ENCODE measurements at places on chromosomes 7 and 10. TPM values are rescaled to one million over a fixed set of nuclear protein-coding genes. Genes with fewer than 3 reads are reported as not detected.

DNA sequence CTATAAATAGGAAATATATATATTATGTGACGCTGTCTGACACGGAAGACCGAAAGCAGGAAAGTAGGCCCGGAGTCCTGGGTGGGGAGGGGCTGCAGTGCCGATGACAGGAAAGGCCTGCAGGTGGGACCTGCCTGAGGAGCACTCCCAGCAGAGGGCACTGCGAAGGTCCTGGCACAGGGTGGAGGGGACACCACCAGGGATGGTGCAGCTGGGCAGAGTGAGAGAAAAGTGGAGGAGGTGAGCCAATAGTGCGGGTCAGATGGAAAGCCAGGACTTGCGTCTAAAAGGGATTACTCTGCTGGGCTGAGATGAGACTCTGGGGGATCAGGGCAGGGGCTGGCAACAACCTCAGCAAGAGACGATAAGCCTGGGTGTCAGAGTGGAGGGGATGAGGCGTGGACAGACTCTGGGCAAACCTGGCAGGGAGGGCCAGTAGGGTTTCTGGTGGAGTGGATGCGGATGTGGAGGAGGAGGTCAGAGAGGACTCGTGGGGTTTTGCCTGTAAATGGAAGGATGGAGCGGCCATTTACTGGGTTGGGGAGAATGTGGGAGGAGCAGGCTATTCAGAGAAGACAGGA, 118.2 kb upstream of the ZNF746 start:
- ATAC-seq, result no peak

DNA sequence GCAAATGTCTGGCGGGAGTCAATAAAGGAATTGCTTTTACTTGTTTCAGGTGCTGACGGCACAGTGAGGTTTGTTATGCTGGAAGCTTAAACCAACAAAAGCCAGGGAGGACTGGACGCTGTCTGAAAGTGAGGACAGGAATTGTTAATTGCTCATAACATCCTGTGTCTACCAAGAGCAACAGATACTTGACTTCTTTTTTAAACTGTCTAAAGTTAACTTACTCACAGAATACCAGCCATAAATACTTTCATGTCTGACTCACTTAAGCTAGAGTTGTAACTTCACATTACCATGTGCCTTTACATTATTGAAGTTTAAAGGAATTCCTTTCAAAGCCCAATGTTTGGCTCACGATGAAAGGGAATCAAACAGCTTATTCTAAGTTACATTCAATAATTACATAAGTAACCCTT, 252.7 kb upstream of the SHH start:
- no peak for ATAC-seq

DNA sequence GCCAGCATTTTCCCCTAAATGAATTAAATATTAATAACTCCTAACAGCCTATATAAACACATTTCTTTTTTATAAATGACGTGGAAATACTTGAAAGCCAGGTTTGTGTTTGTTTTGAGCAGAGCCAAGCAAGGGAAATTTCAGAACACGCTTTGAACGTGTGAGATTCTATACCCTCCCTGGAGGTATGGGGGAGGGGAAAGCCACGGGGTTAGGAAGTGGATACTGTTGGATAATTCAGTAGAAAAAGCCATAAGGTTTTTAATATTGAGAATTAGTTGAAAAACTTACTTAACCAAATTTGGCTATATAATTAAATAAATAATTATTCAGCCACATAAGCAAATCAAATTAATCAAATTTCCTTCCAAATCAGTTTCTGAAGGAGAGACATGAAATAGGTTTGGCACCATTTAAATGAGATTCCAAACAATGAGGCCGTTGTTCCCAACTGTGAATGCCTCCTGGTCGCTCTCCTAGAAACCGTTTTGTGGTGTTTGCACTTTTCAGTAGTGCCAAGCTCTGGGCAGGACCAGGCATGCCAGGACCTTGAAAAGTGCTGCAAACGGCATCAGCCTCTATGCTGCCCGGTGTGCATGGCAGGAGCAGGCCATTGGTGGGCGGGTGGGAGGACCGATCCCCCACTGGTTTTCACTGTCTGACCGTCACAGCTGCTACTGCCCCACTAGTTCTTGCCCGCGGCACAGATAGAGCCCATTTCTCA, 88.1 kb downstream of the SEPTIN14 start:
- ATAC-seq, result no peak

GRCh38 chr7:147547252-147547897, 1043.2 kb upstream of the C7orf33 start:
- no peak for ATAC-seq

DNA sequence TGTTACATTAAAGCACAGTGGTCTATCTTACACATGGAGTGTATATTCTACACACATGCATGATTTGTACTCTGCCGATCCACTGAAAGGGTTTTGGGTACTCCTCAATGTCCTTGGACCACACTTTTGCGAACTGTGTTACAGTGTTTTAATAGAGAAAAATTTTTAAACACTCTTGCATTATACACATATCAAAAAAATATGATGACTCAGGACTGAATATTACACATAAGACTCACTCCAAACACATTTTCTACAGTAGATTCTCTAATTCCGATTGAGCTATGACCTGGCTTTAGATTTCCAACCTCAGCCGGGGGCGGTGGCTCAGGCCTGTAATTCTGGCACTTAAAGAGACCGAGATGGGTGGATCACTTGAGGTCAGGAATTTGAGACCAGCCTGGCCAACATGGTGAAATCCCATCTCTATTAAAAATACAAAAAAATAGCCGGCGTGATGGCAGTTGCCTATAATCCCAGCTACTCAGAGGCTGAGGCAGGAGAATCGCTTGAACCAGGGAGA, 222.4 kb downstream of the CACNA2D1 start:
- ATAC-seq, result no peak

DNA sequence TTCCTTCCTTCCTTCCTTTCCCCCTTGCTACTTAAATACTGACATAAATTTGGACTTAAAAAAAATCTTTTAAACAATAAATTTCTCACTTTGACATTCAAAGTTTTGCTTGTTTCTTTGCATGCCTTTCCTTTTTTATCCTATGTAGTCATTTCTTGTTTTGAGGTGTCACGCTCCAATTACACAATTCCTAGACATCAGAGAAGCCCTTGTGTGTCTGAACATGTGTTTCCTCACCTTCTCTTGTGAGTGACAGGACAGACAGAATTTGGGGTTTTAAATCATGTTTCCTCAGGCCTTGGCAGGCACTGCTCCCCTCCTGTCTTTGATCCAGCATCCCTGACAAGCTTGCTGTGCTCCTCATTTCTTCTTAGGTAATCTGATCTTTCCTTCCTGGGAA, 91.3 kb downstream of the CYTH3 start:
- no peak for ATAC-seq

GRCh38 chr7:70726951-70727378, 405.0 kb upstream of the GALNT17 start:
- ATAC-seq, result no peak

DNA sequence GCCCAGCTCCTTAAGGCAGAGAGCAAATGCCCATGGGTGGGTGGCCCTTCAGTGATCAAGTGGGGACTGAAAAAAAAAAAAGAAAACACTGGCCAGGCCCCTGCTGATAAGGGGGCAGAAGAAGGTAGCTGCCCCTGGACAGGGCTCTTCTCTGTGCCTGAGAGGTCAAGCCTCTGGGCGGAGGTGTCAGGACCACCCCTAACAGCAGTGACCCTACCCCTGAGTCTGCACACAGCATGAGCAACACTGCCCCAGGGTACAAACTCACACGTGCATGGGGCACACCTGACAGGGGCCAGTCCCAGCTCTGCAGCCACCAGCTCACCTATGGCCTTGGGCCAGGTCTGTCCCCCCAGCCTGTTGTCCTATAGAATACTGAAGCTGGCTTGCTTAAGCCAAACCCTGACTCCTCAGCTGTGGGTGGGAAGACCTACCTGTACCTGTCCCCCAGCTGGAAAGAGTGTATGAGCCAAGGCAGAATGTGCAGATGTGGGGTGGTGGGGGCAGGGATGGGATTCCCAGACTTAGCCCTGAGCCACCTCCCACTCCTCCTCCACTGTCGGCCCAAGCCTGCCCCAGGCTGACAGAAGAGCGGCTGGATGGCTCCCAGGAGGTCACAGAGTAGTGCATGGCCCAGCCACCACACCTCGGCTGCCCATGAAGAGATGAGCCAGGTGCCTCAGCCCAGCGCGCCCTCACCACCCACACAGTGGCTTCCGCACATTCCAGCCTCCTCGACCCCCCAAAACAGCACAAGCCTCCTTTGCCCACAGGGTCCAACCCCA, 23.7 kb downstream of the KCNH2 start:
- no peak for ATAC-seq

DNA sequence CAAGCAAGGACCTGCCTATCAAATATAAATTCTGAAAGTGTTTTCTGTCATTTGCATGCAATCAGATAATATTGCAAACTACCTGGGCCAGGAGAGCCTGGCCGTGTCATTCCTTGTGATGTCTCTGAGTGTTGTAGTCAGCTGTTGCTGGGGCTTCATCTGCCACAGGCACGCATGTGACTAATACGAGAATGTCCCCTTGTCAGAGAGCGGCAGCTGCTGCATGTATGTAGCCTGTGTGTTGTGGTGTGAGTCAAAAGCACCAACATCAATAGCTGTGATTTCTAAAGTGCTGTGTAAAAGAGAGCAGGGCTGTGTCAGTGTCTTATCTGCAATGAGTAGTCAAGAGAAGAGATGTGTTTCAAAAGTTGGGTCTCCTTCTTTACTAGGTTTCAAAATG, 155.4 kb downstream of the POU6F2 start:
- peak; percentile 60 for ATAC-seq

GRCh38 chr7:26179826-26180497, 20.6 kb downstream of the HNRNPA2B1 start:
- no peak for ATAC-seq

DNA sequence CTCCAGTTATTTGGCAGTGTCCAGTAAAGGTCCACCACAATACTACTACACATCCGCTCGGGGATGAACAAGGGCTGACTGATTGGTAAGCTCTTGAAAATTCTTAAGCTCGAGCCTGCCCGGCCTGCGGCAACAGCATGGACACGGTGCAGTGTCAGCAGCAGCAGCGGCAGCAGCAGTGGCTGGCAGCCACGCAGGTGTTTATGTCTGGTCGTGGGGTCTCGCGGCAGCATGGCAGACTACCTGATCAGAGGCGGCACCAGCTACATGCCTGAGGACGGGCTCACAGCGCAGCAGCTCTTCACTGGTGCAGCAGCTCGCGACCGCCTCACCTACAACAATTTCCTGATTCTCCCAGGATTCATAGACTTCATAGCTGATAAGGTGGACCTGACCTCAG, 19.6 kb upstream of the TRIM24 start:
- ATAC-seq, result no peak

- no peak for ATAC-seq
Measured at GRCh38 chr10:109676703-109677102, 246.6 kb downstream of the XPNPEP1 start.

Gene PRKG1
- 31.6 TPM for total RNA-seq

Gene LRIT1
- total RNA-seq, result not detected

Gene CFAP43
- total RNA-seq, result 38.7 TPM

Gene LEP
- total RNA-seq, result 0.44 TPM

Gene RSPH10B2
- total RNA-seq, result 0.54 TPM
